Sigmoid colon (tissue), 7 donors: ENCODE measurements at places on chromosomes 1 and 21. TPM values are rescaled to one million over a fixed set of nuclear protein-coding genes. Genes with fewer than 3 reads are reported as not detected.

TEDDM1 gene
- total RNA-seq: not detected

CELA3B gene
- not detected for total RNA-seq

CACHD1 gene
- 6.4 TPM for total RNA-seq

EPHA8 gene
- total RNA-seq: not detected

HSD3B1 gene
- total RNA-seq: not detected

TCHHL1 gene
- total RNA-seq: not detected

APOBEC4 gene
- not detected for total RNA-seq

AK5 gene
- 1.5 TPM for total RNA-seq

RAB7B gene
- total RNA-seq: 0.27 TPM

GNG12 gene
- 45.6 TPM for total RNA-seq

TFF3 gene
- total RNA-seq: 17.2 TPM
